ENCODE measurements at places on chromosomes 5 and 9.

- no peak for DNase-seq
Observed at GRCh38 chr9:75054368-75055001, 26.4 kb upstream of the CARNMT1 start.

GRCh38 chr5:43312699-43313034 is 545 bp downstream of the HMGCS1 start:
- DNase-seq = no peak

DNA sequence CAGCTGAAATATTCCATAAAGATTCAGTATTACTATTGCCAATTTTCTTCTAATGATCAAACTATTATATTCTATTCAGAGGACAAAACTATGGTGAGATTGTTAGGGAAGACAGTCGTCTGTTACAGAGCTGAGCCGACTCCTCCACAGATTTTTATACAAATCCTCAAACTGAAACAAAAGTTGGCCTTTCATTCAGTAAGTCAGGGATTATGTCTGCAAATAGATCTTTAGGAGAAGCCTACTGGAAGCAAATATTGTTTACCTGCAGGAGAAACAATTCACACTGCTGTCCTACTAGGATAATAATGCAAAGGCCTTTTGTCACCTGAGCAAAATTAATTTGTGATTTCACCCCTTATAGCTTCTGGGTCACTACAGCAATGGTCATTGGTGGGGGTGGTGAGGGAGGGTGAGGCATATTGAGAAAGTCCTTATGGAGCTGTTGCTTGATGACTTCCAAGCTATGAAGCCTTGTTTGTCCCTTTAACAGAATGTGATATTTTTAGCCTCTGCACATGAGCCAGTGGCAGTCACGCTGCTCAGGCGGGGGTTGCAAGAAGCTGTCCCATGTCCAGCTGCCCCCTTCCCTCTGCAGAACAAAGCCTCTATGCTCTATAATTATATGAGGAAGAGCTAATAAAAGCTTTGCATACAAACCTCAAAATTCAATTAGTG is 200.5 kb upstream of the KLF9 start:
- DNase-seq = no peak

DNA sequence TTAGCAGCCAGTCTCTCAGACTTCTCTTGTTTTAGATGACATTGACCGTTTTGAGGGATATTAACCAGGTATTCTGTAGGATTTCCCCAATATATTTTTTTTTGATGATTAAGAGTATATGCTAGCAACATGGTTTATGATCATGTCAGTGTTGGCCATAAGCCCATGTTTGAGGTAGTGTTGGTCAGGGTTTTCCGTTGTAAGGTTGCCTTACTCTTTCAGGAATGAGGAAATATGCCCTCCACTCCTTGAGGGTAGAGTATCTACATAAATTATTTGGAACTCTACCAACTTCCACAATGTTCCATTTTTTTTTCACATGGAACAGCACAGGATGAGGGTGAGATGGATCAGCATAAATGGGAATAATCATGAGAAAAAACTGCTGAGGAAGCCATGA is 188.4 kb upstream of the PRDM9 start:
- no peak for DNase-seq
